ENCODE measurements at places on chromosomes 1 and 21. TPM values are rescaled to one million over a fixed set of nuclear protein-coding genes. Genes with fewer than 3 reads are reported as not detected.
A peak's percentile ranks its signal among the peaks of the same experiment; 100 is the strongest.

The GUK1 gene
- 183 TPM for polyA plus RNA-seq

The LMOD1 gene
- polyA plus RNA-seq: 0.77 TPM

GRCh38 chr1:235049217-235049616 is 79.4 kb downstream of the TOMM20 start:
- DNase-seq: no peak

DNA sequence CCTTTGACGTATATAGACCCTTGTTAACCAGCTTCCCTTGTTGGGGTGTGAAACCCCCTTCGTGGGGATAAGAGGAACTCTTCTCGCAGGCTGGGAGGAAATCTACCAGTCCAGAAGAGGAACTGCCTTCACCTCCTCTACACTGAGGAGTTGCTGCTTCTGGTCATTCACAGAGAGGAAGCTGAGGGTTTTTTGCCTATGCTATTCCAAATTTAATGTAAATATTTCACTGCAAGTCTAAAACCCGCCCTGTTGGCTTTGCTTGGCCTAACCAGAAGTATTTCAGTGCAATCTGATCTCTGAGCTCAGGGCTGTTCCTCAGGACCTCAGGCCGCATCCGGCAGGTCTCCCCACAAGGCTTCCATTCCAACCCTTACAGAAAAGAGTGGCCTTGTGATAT is 150.1 kb downstream of the HIVEP3 start:
- no peak for DNase-seq

GRCh38 chr1:178962853-178963711 is 62.6 kb upstream of the FAM20B start:
- DNase-seq: peak; percentile 24

GRCh38 chr1:20891091-20891490 is 104.0 kb upstream of the HP1BP3 start:
- DNase-seq: no peak

DNA sequence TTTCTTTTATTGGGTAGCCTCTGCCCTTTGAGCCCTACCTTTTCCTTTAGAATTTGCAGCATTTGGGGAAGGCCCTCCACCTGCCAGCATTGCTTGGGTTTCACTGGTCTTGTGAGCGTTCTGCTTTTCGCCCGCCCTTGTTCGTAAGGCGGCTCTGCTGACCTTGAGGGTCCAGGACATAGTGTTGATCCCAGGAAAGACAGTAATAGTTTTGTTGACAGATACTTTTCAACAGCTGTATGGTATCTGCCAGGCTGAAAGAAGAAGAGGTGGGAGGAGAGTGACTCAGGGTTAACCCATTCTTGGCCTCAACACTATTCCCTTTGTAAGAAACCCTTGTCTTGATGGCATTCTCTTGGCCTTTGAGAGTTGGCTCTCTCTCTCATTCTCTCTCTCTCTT is 113.4 kb upstream of the SPAG17 start:
- no peak for DNase-seq

GRCh38 chr21:45442276-45442675 is 37.3 kb downstream of the COL18A1 start:
- no peak for DNase-seq

- no peak for DNase-seq
Measured at GRCh38 chr1:208157769-208158168, 86.4 kb downstream of the PLXNA2 start.
